ENCODE measurements at places on chromosomes 4 and X.

DNA sequence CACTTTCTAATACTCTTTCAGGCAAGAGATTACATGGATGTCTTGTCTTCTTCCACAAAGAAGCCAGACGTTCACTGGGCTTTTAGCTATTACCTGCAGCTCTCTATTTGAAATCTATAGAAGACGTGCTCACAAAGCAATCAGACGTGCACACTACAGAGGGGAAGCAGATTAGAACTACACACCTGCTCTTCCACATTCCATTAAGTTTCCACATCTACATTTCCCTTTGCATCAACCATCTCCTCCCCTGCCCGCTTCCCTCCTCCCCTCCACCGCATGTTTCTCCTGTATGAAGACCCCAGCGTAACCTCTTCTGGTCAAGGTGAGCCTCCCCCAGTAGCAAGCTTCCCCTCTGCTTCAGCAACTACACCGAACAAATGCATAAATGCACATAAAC lies 119.8 kb downstream of the DHX15 start:
- H3K4me3 ChIP-seq: no peak overlapping the region
- H3K27ac ChIP-seq: no peak overlapping the region
- H3K36me3 ChIP-seq: no peaks in the 10 kb centered on the region
- no peak for DNase-seq

- DNase-seq: no peak
- no peaks in the 10 kb centered on the region for H3K36me3 ChIP-seq
- H3K27ac ChIP-seq: no peak overlapping the region
- H3K4me1 ChIP-seq: no peaks in the 10 kb centered on the region
These were observed 60.3 kb upstream of the RXFP1 start for GRCh38 chr4:158461336-158461735.

DNA sequence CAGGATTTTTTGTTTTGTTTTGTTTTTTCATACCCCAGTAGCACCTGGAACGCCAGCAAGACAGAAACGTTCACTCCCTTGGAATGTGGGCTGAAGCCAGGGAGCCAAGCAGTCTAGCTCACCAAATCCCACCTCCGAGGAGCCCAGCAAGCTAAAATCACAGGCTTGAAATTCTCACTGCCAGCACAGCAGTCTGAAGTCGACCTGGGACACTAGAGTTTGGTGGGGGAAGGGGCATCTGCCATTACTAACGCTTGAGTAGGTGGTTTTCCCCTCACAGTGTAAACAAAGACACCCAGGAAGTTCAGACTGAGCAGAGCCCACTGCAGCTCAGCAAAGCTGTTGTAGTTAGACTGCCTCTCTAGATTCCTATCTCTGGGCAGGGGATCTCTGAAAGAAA lies 99.6 kb upstream of the FGF16 start:
- H3K4me1 ChIP-seq: no peaks in the 10 kb centered on the region
- no peak overlapping the region for H3K4me3 ChIP-seq
- DNase-seq: no peak
- no peaks in the 10 kb centered on the region for H3K27me3 ChIP-seq
- no peak overlapping the region for H3K27ac ChIP-seq

DNA sequence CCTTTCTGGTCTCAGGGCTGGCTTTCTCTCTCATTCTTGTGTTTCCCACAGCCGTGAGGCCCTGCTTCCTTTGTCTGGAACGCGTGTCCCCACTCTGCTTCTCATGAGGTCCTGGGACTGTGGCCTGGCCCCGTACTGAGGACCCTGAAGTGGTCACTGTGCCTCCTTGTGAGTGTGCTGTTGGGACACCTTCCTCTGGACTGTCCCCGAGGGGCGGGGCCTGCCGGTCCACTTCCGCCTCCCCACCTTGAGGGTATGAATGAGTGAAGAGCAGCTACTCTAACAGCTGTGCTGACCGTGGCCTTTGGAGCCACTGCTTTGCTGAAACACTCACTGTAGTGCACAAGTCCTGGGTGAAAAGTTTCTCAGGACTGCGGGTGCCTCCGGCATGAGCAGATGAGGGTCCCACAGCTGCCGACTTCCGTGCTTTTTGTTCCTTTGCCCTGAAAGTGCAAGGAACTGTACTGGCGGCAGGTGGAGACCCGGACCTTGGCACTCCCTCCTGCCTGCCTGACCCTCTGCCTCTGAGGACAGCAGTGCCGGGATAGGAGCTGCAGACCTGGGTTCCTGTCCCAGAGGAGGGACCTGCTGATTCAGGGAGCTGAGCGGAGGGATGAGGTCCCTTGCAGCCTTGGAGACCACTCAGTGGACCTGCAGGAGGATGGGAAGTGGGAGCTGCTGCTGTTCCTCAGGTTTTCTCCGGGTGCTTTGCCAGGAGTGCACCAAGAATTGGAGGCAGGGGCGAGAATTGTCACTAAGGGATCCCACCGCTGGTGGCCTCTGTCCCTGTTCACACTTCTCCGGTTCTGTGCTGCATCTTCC lies 38.0 kb downstream of the HTT-AS start:
- no peaks in the 10 kb centered on the region for H3K4me1 ChIP-seq
- no peak overlapping the region for H3K27ac ChIP-seq
- no peaks in the 10 kb centered on the region for H3K36me3 ChIP-seq
- no peak overlapping the region for H3K4me3 ChIP-seq
- no peaks in the 10 kb centered on the region for H3K27me3 ChIP-seq

GRCh38 chr4:177271091-177271490 lies 38.6 kb upstream of the NEIL3 start:
- no peak overlapping the region for H3K4me3 ChIP-seq
- H3K4me1 ChIP-seq: no peaks in the 10 kb centered on the region
- no peaks in the 10 kb centered on the region for H3K27me3 ChIP-seq
- H3K36me3 ChIP-seq: no peaks in the 10 kb centered on the region
- no peak for DNase-seq
- no peak overlapping the region for H3K27ac ChIP-seq

DNA sequence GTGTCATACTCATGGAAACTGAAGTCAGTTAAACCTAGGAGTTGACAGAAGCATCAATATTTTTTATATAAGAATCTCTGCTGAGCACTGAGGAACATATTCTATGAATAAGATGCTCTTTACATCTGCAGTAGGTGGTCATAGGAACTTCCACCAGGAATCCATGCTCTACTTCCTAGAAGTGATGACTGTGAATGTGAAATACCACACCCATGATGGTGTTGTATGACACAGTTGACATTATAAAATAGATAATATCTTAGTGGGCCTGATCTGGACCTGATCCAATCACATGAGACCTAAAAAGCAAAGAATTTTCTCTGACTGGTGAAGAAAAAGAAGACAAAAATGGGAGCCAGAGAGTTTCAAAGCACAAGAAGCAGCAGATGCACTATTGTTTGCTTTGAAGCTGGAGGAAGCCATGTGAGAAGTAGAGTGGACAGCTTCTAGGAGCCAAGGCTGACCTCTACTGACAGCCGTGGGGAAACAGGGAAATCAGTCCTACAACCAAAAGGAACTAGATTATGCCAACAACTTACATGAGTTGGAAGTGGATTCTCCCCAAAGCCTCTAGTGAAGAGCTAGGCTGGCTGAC lies 68.6 kb upstream of the HS3ST1 start:
- H3K27me3 ChIP-seq: no peaks in the 10 kb centered on the region
- H3K4me1 ChIP-seq: no peaks in the 10 kb centered on the region
- H3K27ac ChIP-seq: no peak overlapping the region
- no peaks in the 10 kb centered on the region for H3K36me3 ChIP-seq

DNA sequence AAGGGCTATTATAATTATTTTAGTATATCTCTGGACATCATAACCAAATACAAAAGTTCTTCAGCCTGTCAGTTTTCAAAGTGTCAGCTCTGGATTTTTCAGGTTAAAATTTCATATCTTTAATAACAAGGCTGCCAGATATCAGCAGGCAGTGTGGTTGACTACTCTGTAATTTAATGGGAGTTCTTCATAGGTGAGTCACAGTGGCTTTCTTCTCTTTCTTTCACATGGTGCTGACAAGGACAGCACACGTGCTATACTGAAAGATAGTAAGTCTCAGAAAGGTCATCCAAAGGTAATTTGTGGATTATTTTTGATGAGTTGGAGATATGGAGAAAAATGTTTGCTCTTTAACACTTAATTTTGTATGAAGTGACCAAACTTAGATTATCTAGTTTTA lies 43.2 kb downstream of the GALNT7 start:
- H3K4me3 ChIP-seq: no peak overlapping the region
- H3K27me3 ChIP-seq: no peaks in the 10 kb centered on the region
- no peaks in the 10 kb centered on the region for H3K4me1 ChIP-seq
- no peaks in the 10 kb centered on the region for H3K36me3 ChIP-seq
- no peak overlapping the region for H3K27ac ChIP-seq

DNA sequence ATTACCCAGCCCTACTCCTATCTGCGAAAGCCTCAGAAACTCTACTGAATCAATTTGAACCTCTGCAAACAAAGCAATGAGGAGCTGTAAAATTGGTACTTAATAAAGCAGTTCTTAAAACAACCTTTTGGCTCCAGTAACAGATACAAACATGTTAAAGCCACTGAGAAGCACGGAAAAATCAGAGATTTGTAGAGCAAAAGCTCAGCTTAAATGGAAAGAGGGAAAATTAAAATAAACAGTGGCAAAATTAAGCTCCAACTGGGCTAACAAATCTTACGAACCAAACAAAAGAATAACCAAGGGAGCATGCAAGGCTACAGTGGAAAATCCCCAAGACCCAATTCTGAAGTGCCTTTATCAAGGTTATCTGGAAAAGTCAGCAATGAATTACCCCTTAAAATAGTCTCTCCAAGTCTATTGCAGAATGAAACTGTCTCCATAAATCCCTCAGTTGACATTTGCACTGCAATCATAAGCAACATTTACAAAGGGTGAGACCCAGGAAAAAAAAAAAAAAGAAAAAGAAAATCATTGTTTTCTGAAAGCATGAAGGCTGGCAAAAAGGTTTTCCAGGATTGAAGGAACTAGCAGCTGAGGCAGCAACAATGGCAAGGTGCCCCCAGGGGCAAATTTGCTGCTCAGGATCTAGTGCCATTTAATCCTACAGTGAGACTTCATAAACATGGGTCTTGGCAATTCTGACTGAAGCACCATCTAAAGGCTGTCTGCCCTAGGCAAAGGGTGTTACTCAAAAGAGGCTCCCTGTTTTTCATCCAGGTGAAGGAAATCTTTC lies 40.1 kb downstream of the USP46 start:
- H3K36me3 ChIP-seq: no peaks in the 10 kb centered on the region
- DNase-seq: no peak
- H3K4me3 ChIP-seq: no peak overlapping the region
- H3K27me3 ChIP-seq: no peaks in the 10 kb centered on the region
- H3K27ac ChIP-seq: no peak overlapping the region

- no peak overlapping the region for H3K4me3 ChIP-seq
- DNase-seq: no peak
- H3K4me1 ChIP-seq: no peaks in the 10 kb centered on the region
- H3K27me3 ChIP-seq: no peaks in the 10 kb centered on the region
- H3K36me3 ChIP-seq: no peaks in the 10 kb centered on the region
These were observed 42.2 kb downstream of the PPM1K start for GRCh38 chr4:88242144-88242543.

GRCh38 chrX:15310117-15310516 lies 5.3 kb downstream of the ASB11 start:
- no peaks in the 10 kb centered on the region for H3K4me1 ChIP-seq
- no peaks in the 10 kb centered on the region for H3K36me3 ChIP-seq
- no peaks in the 10 kb centered on the region for H3K27me3 ChIP-seq
- H3K4me3 ChIP-seq: no peak overlapping the region
- no peak for DNase-seq

GRCh38 chr4:133869486-133869885 lies 332.1 kb downstream of the PABPC4L start:
- no peaks in the 10 kb centered on the region for H3K36me3 ChIP-seq
- no peak overlapping the region for H3K27ac ChIP-seq
- H3K4me1 ChIP-seq: no peaks in the 10 kb centered on the region

GRCh38 chr4:77263247-77263646 lies 106.2 kb downstream of the CCNG2 start:
- no peaks in the 10 kb centered on the region for H3K36me3 ChIP-seq
- DNase-seq: no peak
- no peaks in the 10 kb centered on the region for H3K4me1 ChIP-seq
- H3K4me3 ChIP-seq: no peak overlapping the region
- no peak overlapping the region for H3K27ac ChIP-seq

GRCh38 chrX:153639177-153640044 lies 7.6 kb upstream of the DUSP9 start:
- H3K4me3 ChIP-seq: no peak overlapping the region
- H3K27ac ChIP-seq: no peak overlapping the region
- H3K27me3 ChIP-seq: no peaks in the 10 kb centered on the region
- no peaks in the 10 kb centered on the region for H3K4me1 ChIP-seq

- H3K4me3 ChIP-seq: no peak overlapping the region
- H3K27ac ChIP-seq: no peak overlapping the region
- DNase-seq: no peak
- H3K36me3 ChIP-seq: no peaks in the 10 kb centered on the region
- H3K4me1 ChIP-seq: peaks cover 10% of the 10 kb centered on the region
These were observed 30.8 kb downstream of the ZNF827 start for GRCh38 chr4:145907812-145908211.

DNA sequence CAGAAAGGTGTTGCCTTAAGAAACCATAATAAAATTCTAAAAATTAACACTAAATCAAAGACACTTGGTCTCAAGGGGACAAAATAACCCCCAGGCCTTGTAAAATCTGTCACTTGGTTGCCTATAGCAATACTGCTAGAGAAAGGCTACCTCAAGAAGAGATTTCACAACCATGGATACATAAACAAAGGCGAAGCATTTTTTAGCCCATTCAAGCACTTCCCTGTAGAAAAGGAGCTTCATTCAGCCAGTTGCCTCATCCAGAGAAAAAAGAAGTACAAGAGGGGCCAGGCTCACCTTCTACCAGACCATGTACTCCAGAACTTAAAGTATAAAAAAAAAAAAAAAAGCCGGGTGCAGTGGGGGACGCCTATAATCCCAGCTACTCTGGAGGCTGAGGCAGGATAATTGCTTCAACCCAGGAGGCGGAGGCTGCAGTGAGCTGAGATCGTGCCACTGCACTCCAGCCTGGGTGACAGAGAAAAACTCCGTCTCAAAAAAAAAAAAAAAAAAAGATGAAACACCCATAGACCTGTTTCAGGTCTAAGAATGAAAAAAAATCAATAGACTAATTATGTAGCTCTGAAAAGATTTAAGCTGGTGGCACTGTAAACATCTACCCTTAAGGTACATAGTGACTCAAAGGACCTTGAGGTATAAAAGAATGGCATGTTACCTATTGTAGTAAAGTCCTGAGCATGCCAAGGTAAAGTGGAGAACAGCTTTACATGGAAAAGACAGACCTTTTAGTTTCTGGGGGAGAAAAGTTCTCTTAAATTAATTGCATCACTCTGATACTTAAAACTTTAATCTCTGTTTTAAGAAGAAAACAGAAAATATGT lies 18.0 kb downstream of the RUFY3 start:
- no peak overlapping the region for H3K27ac ChIP-seq
- peaks cover 77% of the 10 kb centered on the region for H3K4me1 ChIP-seq
- H3K36me3 ChIP-seq: no peaks in the 10 kb centered on the region

Data from tibial nerve (tissue), 4 donors.